ENCODE measurements at places on chromosomes 2 and 18.

- DNase-seq, result no peak
Measured at GRCh38 chr2:73963385-73964120, 21.2 kb upstream of the TET3 start.

DNA sequence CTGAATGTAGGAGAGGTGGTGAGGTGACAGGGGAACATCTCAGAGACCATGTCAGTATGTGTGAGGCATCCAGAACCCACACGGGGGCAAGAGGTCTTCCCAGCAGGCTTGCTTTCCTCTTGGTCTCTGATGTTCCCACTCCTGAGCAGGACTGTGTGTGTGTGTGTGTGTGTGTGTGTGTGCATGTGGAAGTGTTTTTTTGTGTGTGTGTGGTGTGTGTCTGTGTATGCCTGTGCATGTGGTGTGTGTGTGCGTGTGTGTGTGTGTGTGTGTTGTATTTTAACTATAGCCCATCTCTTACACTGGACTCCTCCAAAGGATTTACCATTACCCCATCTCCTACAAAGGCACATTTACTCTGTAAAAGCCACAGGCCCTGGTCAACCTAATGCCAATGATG lies 40.4 kb downstream of the SLC4A5 start:
- no peak for DNase-seq

- DNase-seq, result no peak
Measured at GRCh38 chr2:202066875-202067274, 6.2 kb upstream of the KIAA2012 start.

DNA sequence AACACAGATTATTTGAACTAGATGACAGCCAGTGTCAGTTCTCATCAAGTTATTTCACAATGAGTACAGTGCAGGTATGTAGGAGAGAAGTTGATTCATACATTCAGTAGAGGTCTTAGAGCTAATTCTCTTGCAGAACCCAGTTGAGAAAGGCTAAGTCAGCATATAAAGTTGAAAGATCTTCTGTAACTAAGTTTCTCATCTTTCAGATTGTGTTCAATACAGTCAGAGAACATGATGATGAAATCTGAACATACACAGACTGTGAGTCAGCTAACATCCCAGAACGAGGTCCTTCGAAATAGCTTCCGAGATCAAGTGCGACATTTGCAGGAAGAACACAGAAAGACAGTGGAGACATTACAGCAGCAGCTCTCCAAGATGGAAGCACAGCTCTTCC lies 41.9 kb upstream of the LIMS1 start:
- DNase-seq, result no peak

- DNase-seq, result no peak
Measured at GRCh38 chr18:63253014-63253413, 66.6 kb downstream of the BCL2 start.

- no peak for DNase-seq
Measured at GRCh38 chr2:128215897-128216642, 102.6 kb downstream of the HS6ST1 start.

GRCh38 chr18:42336139-42336538 lies 381.1 kb downstream of the PIK3C3 start:
- DNase-seq, result no peak

DNA sequence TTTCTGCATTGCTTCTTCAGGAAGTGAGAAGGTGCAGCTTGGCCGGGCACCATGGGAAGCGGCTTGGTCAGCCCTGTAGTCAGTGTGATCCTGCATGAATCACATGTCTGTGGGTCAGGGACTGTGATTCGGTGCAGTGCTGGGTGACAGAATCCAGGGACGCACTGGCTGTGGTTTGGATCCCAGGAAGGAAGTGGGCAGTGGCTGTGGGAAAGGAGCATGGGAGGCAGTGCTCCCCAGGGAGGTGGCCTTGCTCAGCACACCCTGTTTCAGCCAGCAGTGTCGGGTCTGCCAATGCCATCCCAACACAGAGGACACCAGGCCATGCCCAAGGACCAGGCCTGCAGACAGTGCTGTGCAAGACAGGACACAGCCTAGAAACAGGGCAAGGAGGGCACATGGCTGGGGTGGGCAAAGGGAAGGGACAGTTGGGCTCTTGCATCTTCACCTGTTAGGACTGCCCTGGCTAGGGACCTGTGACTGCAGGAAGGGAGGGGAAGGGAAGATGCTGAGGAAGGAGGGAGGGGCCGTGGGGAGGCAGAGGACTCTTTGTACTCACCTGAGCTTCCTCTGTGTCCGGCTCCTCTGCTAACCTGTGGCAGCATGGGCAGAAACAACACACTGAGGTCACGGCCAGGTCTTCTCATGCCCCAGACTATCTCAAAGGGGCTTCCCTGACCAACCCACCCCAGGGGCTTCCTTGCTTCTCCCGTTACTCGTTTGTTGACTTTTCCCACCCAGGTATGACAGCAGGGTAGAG lies 37.2 kb upstream of the DNMT3A start:
- no peak for DNase-seq

- DNase-seq, result no peak
Measured at GRCh38 chr18:59867337-59868104, 32.3 kb upstream of the PMAIP1 start.

GRCh38 chr2:145085612-145086011 lies 565.7 kb upstream of the ZEB2 start:
- no peak for DNase-seq

GRCh38 chr18:69840445-69840844 lies 107.2 kb downstream of the CD226 start:
- no peak for DNase-seq

DNA sequence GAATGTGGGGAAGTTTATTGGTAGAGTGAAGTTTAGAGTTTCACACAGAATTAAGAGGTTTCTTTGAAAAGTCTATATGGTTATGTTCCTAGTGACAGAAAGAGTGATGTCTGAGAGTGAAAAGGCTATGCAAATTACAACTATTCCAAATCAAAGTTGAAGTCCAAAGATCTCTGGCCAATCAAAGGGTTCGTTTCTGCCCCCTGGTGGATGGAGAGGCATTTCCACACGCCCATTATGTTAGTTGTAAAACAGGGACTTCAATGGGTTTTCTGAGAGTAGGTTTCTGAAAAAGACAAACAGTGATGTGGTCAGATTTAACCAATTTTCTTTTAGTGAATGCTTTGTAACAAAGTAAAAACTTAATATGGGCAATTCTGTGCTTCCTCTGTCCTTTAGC lies 441.5 kb upstream of the POU3F3 start:
- DNase-seq, result no peak

DNA sequence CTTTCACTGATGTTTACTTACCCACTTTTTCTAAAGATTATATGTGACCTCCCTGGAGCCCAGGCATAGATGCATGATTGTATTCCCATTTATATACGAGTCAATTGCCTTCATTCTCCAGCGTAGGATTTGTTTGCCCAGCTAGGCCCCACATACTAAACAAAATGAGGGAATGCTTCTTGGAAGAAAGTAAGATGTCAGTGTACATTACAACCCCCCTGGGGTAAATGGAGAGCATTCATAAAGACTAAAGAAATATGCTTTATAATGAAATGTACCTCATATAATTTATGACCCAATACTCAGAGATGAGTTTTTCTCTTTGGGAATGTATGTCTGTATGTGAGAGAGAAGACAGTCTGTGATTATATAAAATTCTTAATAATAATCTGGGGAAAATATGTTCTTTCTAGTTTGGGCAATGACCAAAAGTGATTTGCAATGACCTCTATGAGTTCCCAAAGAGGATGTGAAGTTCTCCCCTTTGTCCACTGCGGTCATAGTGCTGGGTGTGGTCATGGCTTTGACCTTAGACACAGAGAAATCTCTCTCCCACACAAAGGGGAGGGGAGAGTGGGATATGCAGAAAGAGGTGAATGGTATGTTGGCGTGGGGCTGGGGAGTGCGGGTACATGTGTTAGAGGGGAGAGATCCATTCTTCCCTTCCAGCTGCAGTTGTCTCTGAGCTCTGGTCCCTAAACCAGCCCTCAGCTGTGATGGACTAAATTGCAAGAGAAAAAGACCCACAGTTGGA lies 175.6 kb downstream of the EN1 start:
- DNase-seq, result no peak

- no peak for DNase-seq
Measured at GRCh38 chr2:15733867-15734673, 142.4 kb downstream of the DDX1 start.
